Stimulated activated CD4-positive, alpha-beta T cell treated with anti-CD3 and anti-CD28 coated beads, Interleukin-4, amount 100 ng/mL, for 24 hours (primary cell): ENCODE measurements at places on chromosomes 4 and X.

- DNase-seq = no peak
Observed at GRCh38 chrX:133670383-133670782, 255.1 kb upstream of the GPC4 start.

- DNase-seq = no peak
Observed at GRCh38 chr4:66693694-66694093, 851.6 kb downstream of the CENPC start.

GRCh38 chrX:4240541-4241194, 527.2 kb upstream of the PRKX start:
- DNase-seq = no peak

GRCh38 chr4:145907812-145908211, 30.8 kb downstream of the ZNF827 start:
- DNase-seq = no peak

DNA sequence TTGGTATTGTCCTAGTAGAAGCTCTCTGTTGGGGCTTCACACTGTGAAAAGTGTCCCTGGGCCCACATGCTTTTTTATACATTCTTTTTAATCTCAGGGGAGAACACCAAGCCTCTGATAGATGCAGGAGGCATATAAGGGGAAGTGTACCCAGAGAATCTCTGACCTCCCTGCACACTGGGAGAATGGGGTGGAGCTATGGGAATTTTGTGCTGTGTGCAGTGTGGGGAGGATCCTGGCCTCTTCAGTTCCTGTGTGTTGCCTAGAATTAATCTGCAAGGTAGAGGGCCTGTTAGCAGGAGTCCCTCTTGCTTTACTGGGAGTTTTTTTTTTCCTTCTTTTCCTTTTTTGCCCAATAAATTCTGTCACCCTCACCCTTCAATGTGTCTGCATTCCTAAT, 49.2 kb upstream of the SPIN4 start:
- DNase-seq = no peak
